ENCODE measurements at places on chromosomes 5 and 9.

DNA sequence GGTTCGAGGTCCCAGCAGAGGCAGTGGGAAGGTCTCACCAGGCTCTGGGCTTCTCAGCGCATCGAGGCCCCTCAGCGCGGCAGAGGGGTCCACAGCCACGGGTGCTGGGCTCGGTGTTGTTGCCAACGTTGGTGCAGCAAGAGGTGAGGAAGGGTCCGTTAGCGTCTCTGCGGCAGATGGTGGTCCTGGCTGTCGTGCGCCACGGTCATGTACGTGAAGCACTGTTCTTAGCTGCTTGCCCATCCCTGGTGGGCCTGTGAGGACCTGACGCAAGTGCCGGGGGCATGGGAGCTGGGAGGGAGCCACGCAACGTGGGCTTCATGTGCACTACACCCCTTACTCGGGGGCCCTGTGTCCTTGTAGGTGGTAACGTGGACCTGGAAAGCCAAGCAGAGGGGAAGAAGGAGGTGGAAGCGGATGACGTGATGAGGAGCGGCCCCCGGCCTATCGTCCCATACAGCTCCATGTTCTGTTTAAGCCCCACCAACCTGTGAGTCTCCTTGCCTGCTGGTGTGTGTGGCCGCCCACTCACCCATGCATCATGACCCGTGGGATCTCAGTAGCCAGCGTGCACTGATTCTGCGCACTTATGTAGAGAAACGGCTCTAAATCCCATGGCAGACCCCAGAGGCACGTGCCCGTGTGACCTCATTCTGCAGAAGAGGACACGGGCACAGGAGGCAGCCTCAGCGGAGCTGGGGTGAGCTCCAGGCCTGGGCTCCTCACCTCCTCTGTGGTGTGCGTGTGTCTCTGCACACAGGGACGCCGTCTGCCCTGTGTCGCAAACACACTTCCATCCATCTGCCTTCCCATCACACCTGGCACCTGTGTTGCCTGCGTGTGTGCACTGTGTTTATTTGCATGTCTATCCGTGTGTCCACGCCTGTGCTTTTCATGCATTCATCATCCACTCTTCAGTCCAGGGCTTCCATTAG, 166.1 kb downstream of the CACNA1B start:
- DNase-seq: no peak

- no peak for DNase-seq
Observed at GRCh38 chr5:155564541-155564940, 551.0 kb downstream of the KIF4B start.

DNA sequence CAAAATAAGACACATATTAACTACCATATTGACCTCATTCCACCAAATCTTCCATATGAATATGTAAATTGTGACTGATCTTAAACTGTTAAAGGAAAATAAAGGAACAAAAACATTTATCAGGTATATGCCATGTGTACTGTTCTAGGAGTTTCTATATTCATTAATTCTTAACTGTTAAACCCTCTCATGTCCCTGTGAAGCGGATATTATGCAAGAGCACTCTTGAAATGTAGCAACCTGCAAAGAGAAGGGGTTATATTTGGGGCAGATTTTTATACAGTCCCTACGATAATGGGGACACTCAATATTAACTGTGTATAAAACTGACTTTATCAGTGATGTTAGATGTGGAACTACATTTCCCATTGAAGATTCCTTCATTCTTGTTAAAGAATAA, 184.9 kb upstream of the OR13F1 start:
- DNase-seq: no peak

- no peak for DNase-seq
Observed at GRCh38 chr5:91281401-91281800, 101.7 kb downstream of the ARRDC3 start.

- no peak for DNase-seq
Observed at GRCh38 chr5:81409896-81410295, 16.0 kb upstream of the ACOT12 start.

DNA sequence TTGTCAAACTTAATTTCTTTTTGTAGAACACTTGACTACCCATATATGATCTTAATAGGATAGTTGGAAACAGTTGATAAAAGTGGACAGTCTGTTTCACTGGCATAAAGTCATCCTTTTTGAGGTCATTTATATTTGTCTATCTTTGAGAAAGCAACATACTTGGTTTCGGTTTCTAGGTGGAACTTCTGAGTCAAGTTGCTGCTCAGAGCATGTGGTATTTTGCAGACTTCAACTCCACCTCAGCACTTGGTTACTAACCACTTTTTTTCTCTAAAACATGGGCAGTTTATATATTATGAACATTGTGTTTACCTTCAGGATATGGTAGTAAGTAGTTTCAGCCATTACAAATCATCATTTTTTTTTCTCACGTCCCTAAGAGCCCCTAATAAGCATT, 1749.0 kb upstream of the C9orf72 start:
- DNase-seq: no peak

DNA sequence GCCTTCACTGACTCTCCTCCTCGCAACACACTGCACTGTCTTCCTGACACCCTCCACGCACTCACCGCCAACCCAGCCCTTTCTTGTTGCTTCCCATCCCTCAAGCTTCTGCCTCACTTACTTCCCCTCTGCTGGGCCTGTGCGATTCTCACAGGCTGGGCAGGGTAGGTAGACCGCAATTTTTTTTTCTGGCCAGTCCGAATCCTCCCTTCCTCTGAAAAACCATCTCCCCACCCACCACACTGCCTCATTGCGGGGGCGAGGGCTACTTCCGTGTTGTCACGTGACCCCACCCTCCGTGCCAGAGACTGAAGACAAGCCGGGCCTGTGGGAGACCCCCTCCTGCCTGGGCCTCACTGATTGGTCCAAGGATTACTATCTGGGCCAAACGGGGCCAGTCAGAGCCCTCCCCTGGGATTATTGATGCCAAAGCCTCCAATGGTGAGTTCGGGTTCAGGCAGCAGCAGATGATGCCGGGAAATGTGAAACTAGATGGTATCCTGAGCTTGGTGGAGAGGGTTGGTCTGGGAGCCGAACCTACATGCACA, 73.1 kb downstream of the STK10 start:
- peak; percentile 51 for DNase-seq

DNA sequence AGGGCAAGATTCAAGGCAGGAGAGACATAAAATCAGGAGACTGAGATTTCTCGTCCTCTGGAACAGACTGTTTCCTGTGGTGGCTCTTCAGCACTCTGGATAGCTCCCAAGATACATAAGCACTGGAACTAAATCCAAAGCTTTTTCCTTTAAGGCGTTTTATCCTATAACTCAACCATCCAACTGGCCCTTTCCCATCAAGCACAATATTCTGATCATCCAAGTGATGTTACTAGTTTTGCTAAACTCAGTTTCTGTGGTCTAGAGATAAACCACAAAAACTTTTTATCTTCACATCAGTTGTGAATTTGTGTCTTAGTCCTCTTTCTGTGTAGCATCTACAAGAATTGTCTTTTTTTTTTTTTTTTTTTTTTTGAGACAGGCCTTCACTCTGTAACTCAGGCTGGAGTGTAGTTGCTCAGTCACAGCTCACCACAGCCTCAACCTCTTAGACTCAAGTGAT, 299.4 kb downstream of the COX7C start:
- DNase-seq: no peak

Data from activated CD4-positive, alpha-beta T cell treated with anti-CD3 and anti-CD28 coated beads for 1 hour (primary cell).